ENCODE measurements at places on chromosomes 2 and 18.

DNA sequence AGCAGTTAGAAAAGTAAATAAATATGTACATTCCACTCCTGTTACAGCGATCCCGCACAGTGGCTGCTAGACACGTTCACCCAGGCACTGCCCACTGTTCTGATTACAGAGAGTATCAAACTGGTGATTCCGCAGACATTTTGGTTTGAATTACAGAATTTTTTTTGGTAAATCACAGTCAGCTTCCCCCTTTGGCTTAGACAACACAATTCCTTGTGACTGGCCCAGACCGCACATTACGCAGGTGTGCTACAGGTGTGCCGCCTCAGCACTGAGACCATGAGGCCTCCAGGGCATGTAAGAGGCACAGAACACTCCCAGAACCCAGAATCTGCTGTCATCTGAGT is 112.3 kb downstream of the PXDN start:
- no peak for DNase-seq

GRCh38 chr18:72091369-72091768 is 452.8 kb downstream of the CBLN2 start:
- DNase-seq, result no peak

DNA sequence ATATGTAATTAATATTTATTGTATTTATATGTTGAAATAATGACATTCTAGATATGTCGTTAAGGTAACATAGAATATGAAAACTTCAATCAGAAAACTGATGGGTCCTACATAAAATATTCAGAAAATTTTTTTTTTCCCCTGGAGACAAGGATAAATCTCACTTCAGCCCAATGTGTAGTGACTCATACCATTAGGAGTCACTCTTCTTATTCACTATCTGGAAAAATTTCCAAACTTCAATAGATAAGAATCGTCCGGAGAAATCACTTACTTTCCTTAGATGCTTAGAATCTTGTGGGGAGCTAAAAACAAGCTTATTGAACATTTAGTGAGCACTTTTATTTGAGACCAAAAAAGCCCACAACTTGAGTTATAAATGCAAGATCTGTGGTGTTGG is 4.6 kb downstream of the SERPINB13 start:
- DNase-seq, result no peak

GRCh38 chr2:28071221-28071620 is 180.7 kb downstream of the BABAM2 start:
- DNase-seq, result no peak

Measured in activated CD4-positive, alpha-beta T cell treated with anti-CD3 and anti-CD28 coated beads, Interleukin-2, amount 50 U/mL, for 24 hours (primary cell).